WERI-Rb-1 (cell line): ENCODE measurements at places on chromosomes 12 and 14.
A peak's percentile ranks its signal among the peaks of the same experiment; 100 is the strongest.

DNA sequence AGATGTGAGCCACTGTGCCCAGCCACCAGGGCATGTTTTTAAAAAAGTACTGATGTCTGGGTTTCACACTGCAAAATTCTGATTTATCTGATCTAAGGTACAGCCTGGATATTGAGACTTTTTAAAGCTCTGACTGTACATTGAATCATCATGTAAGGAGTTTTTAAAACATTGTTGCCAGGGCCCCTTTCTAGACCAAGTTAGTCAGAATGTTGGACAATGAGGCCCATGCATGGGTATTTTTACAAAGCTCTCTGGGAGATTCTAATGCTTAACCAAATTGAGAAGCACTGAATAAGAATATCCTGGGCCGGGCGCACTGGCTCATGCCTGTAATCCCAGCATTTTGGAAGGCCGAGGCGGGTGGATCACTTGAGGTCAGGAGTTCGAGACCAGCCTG is 16.7 kb downstream of the TMEM19 start:
- DNase-seq: no peak

GRCh38 chr12:5872745-5873144 is 72.3 kb downstream of the ANO2 start:
- peak; percentile 18 for DNase-seq

DNA sequence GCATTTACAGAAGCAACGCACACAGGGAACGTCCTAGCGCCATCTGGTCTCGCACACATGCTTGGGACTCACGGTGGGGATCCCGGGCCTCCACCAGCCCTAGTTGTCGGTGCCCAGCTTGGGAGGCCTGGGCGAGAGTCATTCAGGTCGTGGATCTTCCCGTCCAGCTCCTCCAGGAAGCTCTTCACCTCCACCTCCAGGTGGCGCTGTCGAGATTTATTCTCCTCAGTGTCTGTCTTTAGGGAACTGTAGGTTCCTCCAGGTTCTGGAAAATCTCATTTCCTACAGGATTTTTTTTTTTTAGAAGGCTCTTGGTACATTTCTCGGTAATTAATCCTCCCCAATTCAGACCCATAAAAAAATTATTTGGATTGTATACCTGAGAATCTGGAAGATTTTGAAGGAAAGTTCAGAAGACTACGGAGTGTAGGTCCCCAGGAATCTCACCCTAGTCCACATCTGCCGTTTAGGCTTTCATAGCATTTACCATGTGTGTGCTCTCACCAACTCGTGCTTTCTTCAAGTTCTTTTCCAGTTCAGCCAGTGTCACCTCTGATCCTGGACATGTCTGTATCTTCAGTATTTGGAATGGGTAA is 910.0 kb downstream of the TMEM121 start:
- DNase-seq: peak; percentile 48

- no peak for DNase-seq
Measured at GRCh38 chr14:55599250-55599879, 19.4 kb downstream of the KTN1 start.

GRCh38 chr14:56044196-56044595 is 74.0 kb upstream of the PELI2 start:
- DNase-seq: no peak

DNA sequence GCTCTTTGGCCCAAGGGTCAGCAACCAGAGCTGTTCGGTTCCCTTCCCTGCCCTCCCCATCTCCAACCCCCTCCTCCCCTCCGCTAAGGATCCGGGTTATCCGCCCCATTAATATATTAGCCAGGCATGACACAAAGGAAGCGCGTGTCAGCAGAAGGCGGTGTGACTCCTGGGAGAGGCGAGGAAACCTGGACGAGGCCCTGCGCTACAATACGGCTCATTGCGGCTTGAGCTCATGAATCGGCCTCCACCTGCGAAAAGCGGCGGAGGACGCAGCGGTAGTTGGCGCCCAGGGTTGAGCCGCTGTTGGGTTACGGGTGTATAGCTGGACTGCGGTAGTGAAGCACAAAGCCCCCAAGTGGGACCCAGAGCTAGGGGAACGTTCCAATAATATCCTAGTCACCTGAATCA is 9.9 kb downstream of the FOXA1 start:
- DNase-seq: peak; percentile 18

DNA sequence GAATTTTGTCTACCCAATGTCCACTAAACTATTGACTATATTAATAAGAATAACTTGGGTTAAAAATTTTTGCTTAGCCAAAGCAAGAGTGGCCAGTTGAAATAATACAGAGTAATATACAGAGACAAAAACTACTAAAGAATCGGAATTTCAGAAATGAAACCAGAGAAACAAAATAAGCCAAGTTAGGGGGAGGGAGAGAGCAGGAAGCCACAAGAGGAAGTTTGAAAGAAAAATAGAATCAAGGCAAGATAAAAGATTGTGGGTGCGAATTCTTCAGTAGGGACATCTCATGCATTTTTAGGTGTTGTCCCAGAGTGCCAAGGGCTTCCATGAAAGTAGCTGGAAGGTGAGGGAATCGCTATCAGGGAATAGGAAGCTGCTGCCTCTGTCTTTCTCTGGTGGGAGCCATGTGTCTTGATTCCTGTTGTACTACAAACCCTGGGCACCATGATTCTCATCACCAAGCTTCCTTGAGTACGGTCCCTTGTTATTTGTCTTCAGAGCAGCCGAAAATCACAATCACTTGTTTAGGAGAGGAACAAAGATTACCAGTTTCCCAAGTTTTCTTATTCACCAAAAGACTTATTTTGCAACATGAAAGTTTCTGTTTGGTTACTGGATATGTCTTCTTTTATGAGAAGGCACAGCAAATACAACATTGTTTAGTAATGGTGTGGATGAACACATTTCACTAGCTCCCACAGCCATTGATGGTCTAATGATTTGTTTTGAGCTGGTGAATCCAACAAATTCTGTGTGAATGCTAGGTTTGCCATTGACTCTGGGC is 16.7 kb downstream of the NEUROD4 start:
- DNase-seq: no peak
